Temporal lobe (tissue), 4 donors: ENCODE measurements at places on chromosomes 1 and 21. TPM values are rescaled to one million over a fixed set of nuclear protein-coding genes. Genes with fewer than 3 reads are reported as not detected.

Gene CD34
- total RNA-seq: 3.4 TPM

Gene KDF1
- not detected for total RNA-seq

Gene VHLL
- total RNA-seq: 0.25 TPM

Gene CHIT1
- total RNA-seq: under 0.01 TPM

Gene DLGAP3
- 5.9 TPM for total RNA-seq

Gene CRNN
- total RNA-seq: not detected
